Activated CD4-positive, alpha-beta T cell treated with anti-CD3 and anti-CD28 coated beads for 4 hours (primary cell): ENCODE measurements at places on chromosomes 5 and 9.

DNA sequence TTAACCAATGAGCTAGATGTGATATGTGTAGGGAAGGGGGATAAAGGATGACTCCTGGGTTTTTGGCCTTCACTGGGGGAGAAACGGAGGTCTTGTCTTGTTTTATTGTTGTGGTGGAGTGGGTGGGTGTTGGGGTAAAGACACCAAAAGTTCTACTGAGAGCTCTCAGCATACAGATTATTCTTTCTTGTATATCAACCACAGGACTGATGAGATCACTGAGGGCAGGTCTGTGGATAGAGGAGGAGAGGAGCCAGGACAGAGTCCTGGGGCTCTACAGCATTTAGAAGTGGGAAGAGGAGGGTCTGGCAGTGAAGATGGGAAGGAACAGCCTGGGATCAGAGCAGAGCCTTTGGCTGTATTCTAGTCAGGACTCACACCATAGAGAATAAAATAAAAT lies 310.8 kb downstream of the ARHGAP26 start:
- no peak for DNase-seq

DNA sequence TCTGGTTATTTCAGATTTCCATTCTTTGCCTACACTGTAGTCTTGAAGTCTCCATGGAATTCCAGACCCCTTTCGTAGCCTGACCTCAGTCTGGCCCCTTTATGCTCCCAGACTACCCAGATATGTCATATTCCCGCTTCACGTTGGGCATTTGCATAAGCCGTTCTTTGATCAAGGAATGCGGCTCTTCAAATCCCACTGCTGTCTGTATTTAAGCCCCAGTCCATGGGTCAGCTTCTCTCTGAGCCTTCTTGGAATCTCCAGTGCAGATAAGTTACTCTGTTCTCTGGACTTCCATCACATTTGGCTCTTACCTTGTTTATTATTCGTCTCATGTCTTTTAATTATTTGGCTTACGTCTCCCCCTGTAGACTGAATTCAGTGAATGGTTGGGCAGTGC lies 97.4 kb downstream of the PARP8 start:
- no peak for DNase-seq

DNA sequence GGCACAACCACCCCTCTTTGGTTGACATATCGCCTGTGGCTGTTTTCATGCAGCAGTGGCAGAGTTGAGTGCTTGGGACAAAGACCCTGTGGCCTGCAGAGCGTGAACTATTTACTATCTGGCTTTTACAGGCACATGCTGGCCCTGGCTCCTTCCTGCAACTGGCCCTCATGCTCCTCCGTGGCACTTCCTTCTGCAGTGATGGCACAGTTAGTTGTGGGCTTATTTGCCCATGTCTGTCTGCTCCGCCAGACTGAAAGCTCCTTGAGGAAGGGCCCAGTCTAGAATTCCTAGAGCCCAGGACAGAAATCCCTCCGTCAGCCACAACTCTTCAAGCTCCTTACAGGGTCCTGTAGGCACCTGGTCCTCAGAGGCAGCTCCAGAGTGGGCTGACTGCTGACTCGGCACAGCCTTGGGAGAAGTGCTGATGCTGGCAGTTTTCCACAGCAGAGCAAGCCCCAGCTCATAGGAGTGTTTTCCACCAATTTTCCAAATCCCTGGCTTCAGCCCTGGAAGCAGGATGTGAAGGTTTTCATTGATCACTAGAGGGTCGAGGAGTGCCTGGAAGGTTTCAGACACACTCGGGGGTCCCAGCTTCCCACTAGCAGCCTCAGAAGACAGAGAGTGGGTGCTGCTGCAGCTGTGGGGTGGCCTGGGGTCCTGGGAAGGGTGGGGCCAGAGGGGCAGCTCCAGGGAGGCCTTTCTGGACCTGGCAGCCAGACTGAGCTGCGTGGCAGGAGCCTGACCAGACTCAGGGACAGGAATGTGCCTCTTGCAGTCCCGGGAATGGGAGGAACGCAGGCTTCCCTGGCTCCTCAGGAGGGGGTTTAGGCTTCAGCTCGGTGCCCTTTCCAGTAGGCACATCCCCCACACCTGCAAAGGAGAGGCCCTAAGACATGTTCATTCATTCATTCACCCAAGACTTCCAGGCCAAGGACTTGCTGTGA lies 56.5 kb upstream of the ANGPTL2 start:
- no peak for DNase-seq

DNA sequence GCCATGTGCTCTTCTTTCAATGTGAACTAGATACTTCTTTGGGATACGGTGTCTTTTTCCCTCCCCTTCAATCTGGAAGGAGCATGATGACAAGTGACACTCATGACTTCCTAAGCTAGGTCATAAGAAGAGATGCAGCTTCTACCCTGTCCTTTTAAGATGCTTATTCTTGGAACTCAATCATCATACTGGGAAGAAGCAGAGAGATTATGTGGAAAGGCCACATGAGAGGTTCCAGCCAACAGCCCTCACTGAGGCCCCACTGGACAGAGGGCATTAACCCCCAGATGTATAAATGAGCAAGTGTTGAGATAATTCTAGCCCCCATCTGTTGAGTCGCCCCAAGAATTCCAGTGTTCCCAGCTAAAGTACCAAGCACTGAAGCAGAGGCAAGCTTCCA lies 29.3 kb upstream of the HTR4 start:
- no peak for DNase-seq

DNA sequence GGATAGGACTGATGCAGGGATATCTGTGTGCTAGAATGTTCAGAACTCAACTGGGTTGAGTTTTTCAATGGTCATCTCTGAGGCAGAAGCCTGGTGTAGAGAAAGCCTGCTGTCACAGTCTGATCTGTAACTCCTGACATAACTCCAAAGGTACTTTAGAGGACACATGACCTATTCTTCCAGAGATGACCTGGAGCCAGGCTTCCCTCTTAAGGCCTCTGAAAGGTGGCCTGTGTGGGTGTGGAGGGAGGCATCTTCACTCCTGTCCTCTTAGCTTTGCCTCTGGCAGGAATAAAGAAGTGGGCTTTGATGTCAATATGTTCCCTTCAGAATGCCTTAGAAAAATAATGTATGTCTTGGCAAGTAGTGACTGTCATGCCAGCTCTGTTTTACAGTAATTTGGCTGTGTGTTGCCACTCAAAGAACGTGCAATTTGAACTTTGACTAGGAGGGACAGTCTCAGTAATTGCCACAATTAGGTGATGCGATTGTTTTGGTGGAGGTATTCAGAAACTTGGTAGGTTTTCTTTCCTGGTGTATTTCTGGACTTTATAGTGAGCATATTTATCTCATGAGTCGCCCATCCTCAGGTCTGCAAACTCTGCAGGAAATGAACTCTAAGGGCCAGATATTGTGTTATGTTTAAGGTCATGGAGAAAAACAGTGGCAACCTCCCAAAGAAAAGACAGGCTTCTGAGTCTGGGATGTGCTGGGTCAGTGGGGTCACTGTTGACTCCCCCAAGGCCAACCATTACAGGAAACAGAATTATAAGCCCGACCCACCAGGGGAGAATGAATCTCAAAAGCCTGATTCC lies 3.2 kb upstream of the C5orf63 start:
- no peak for DNase-seq

- DNase-seq: no peak
These were observed 170.4 kb upstream of the PANK3 start for GRCh38 chr5:168749391-168750100.

DNA sequence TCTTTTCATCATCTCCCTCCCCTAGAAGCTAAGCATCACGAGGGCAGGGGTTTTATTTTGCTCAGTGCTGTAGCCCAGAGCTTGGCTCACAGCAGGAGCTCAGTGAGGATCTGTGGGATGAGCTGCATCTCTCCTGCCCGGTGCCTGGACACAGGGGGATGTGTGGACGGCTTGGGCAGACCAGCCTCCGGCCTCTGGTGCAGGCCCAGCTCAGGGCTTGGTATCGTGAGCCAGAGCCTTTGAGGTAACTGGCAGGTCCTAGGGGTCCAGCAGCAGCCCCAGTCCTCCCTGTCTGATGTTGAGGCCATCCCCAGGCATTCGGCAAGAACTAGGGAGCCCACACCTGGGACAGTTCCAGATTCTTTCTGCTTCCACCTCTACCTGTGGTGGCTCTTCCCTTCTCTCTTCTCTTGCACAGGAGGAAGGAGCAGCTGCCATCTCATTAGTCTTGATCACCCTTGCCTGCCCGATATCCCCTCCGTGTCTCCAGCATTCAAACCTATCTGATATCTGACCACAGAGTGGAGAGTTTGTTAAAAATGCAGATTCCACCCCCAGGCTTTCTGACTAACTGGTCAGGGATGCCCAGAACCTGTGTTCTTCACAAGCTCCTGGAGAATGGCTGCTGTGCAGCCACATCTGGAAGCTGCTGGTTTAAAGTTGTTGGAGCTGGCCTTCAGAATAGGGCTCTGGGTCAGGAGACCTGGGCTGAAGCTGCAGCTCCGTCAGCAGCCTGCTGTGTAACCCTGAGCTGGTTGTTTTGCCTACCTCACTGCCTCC lies 7.9 kb upstream of the SLC6A7 start:
- no peak for DNase-seq

DNA sequence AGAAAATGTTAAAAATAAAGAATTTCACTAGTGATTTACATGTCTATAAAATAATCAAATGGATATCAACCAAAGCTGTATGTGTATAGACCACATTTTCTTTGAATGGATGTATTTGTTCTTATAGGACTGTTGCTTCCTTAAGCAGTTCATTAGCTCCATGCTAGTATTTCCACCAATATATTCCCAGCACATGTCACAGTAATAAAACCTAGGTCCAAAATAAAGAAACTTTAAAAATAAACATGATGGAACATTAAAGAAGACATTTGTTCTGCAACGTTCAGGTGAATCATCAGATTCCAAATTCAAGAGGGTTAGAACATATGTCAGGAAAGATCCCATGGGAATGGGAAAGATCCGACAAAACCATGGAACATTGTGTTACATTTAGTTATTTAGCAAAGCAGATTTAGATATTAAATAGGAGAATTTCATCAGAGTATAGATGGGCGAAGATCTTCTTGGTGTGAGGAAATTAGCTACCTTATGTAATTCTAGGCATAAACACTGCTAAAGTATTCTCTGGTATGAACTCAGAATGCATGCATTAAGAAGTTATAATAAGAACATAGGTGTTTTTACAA lies 490.7 kb downstream of the CDH18 start:
- DNase-seq: no peak

DNA sequence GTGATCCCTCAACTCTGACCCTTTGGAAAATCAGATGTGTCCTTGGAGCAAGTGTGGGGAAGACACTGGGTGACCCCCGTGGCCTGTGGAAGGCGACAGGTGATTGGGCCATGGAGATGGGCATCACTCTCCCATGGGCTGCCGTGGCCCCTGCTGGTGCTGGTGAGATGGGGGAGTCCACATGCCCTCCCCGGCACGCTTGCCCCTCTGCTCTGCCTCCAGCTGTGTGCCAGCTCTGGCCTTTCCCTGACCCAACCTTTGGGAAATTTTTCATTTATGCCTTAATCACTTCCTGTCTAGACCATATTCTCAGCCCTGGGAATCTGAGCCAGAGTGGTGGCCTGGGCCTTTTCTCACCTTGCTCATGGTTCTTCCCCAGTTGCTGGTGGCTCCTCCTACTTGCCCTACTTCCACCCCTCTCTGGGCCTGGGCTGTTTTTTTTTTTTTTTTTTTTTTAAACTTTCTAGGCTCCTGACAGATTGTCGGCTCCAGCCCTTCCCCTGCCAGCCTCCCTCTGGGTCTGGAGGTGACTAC lies 56.6 kb downstream of the RGS3 start:
- peak; percentile 54 for DNase-seq
